ENCODE measurements at places on chromosomes 1 and 21.

- H3K27me3 ChIP-seq = peaks cover 96% of the 10 kb centered on the region
- no peak overlapping the region for H3K27ac ChIP-seq
- H3K4me1 ChIP-seq = peaks cover 4% of the 10 kb centered on the region
- H3K4me3 ChIP-seq = no peak overlapping the region
- peak; percentile 31 for DNase-seq
Observed at GRCh38 chr1:75130865-75131564, 3.2 kb upstream of the LHX8 start.

- H3K27ac ChIP-seq = no peak overlapping the region
- no peaks in the 10 kb centered on the region for H3K27me3 ChIP-seq
- no peak overlapping the region for H3K4me3 ChIP-seq
- H3K36me3 ChIP-seq = no peaks in the 10 kb centered on the region
Observed at GRCh38 chr1:41101076-41101475, 79.6 kb upstream of the SLFNL1 start.

DNA sequence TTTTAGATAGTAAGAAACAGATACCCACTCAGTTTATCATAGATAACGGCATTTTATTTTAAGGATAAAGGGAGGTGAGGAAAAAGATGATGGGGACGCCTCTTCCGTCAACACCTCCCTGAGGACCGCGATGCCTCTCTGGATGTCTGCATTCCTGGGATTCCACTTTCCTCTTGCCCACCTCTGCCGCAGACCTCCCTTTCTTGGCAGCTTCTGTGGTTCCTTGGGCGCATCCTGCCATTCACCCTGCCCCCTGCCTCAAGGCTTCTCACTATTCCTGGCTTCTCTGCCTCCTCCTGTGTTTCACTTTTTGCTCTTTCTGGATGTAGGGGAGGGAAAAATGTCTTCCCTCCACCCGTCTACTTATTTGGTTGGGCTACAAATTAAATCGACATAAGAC lies 19.9 kb downstream of the HUNK start:
- H3K4me1 ChIP-seq = peaks cover 11% of the 10 kb centered on the region
- H3K36me3 ChIP-seq = no peaks in the 10 kb centered on the region
- H3K4me3 ChIP-seq = no peak overlapping the region
- H3K27me3 ChIP-seq = no peaks in the 10 kb centered on the region

DNA sequence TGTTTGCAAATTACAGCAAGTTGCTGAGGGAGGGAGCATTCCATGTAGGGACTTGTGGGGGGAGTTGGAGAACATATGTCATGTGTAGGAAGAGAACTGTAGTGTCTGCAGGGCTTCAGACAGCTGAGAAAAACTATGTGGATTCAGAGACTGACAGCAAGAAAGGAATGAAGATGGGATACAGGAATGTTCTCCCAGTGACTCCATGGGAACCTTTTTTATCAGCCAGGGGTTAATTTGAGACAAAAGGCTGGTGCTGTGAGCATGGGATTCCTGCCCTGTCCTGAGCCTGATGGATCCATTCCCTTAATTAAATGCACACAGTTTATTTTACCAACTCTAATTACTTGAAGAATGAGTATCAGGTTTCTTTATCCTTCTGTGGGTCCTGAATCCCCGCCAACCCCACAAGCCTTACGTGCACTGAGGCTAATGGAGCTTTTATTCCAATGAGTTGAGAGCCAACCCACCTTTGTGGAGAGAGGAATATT lies 26.5 kb upstream of the PLXNA2 start:
- H3K27ac ChIP-seq = no peak overlapping the region
- H3K27me3 ChIP-seq = no peaks in the 10 kb centered on the region
- no peaks in the 10 kb centered on the region for H3K36me3 ChIP-seq
- no peak overlapping the region for H3K4me3 ChIP-seq
- DNase-seq = peak; percentile 36

- H3K27ac ChIP-seq = no peak overlapping the region
- H3K4me3 ChIP-seq = no peak overlapping the region
- no peaks in the 10 kb centered on the region for H3K4me1 ChIP-seq
- DNase-seq = no peak
- no peaks in the 10 kb centered on the region for H3K36me3 ChIP-seq
Observed at GRCh38 chr21:19900149-19900548, 1098.1 kb upstream of the NCAM2 start.

DNA sequence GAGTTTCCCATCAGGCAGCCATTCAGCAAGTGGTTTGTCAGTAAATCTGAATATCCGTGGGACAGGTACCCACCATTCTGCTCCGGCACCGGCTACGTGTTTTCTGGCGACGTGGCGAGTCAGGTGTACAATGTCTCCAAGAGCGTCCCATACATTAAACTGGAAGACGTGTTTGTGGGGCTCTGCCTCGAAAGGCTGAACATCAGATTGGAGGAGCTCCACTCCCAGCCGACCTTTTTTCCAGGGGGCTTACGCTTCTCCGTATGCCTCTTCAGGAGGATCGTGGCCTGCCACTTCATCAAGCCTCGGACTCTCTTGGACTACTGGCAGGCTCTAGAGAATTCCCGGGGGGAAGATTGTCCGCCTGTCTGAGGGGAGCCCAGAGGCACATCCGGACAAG lies 48.4 kb downstream of the B3GALT5 start:
- no peaks in the 10 kb centered on the region for H3K4me1 ChIP-seq
- DNase-seq = no peak
- H3K27ac ChIP-seq = no peak overlapping the region
- no peak overlapping the region for H3K4me3 ChIP-seq

DNA sequence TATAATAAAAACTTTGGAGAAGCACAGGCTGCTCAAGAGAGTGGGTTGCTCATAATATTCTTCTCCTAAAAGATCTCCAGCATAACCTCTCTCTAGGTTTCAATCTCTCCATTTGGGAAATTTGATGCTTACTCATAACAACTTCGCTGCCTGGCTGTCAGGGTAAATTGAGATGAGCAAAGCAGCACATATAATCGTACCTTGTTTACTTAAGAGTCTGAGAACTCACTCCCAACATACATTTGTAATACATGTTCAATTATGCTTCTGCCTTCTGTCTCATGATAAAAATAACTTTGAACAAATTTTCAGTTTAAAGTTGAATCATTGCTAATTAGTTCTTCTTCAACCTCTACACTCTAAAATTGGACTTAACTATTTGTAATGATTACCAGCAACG lies 68.9 kb downstream of the DUSP10 start:
- no peaks in the 10 kb centered on the region for H3K4me1 ChIP-seq
- no peak overlapping the region for H3K4me3 ChIP-seq
- H3K27me3 ChIP-seq = no peaks in the 10 kb centered on the region
- no peak for DNase-seq

DNA sequence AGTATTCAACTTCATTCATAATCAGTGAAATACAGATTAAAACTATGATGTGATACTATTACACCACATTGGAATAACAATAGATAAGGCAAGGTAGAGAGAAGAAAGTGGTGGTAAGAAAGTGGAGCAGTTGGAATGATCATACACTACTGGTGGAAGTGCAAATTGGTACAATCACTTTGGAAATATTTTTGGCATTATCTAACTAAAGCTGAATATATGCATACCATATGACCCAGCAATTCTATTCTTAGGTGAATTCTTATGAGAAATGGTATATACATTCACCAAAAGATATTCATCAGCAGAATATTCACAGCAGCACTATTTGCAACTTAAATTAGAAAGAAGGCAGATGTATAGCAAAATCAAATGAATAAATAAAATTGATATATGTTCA lies 21.4 kb upstream of the PTPRC start:
- H3K27me3 ChIP-seq = no peaks in the 10 kb centered on the region
- no peak overlapping the region for H3K27ac ChIP-seq
- H3K4me3 ChIP-seq = no peak overlapping the region
- no peaks in the 10 kb centered on the region for H3K36me3 ChIP-seq
- no peak for DNase-seq

DNA sequence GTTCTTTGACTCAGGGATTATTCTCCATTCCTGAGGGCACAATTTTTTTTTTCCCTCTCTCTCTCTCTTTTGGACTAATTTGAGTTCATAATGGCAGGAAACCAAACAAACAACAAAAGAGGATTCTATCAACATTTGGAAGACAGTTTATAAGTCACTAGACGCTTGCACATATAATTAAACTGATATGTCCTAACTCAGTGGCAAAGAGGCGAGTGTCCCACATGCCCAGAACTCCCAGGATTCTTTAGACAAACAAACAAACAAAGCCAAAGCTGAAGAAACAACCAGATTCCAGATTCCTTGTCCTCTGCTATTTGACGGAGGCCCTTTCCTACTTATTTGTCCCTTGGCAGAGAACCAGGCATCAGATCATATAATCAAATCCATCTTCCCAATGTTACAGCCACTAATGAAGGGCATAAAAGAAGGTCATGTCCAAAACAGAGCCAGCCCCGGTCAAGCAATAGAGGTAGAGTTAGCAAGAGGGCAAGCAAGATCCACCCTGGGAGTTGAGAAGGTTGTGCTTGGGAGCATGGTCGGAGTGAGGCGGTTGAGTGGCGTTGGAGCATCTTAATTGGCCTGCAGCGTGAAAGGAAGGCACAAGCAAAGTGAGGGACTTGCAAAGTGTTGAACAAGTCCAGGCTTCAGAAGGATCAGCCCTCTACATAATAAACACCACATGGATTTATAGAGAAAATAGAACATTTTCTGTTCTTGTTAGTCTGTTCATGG lies 30.3 kb downstream of the ZNF362 start:
- no peak for DNase-seq
- no peaks in the 10 kb centered on the region for H3K27me3 ChIP-seq
- H3K4me1 ChIP-seq = peaks cover 11% of the 10 kb centered on the region
- H3K27ac ChIP-seq = no peak overlapping the region
- H3K4me3 ChIP-seq = no peak overlapping the region

- DNase-seq = no peak
- H3K4me3 ChIP-seq = no peak overlapping the region
- peaks cover 58% of the 10 kb centered on the region for H3K36me3 ChIP-seq
- H3K27ac ChIP-seq = no peak overlapping the region
- H3K27me3 ChIP-seq = no peaks in the 10 kb centered on the region
Observed at GRCh38 chr1:15727866-15728534, 8.1 kb upstream of the SLC25A34 start.

DNA sequence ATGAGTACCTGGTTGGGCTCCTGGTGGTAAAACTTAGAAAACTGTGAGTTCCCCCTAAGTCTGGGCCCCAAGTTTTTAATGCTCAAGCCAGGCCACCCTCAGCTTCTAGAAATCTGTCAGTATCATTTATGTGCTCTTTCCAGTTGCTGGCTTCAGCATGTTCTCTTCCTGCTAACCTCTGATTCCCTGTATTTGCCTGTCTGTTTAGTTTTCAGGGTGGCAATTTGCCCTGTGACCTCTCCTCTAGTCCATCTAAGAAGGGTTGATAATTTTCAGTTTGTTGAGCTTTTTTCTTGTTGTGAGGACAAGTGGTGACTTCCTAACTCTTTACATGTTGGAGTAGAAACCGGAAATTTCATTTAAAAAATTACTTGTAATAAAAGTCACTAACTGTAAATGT lies 16.0 kb upstream of the S100A10 start:
- H3K4me1 ChIP-seq = no peaks in the 10 kb centered on the region
- H3K27me3 ChIP-seq = no peaks in the 10 kb centered on the region
- H3K27ac ChIP-seq = no peak overlapping the region
- DNase-seq = no peak
- H3K36me3 ChIP-seq = no peaks in the 10 kb centered on the region

- no peaks in the 10 kb centered on the region for H3K4me1 ChIP-seq
- H3K36me3 ChIP-seq = no peaks in the 10 kb centered on the region
- no peak overlapping the region for H3K4me3 ChIP-seq
- no peak overlapping the region for H3K27ac ChIP-seq
- DNase-seq = no peak
- no peaks in the 10 kb centered on the region for H3K27me3 ChIP-seq
Observed at GRCh38 chr1:182601416-182601786, 2.8 kb downstream of the RGS16 start.

- peaks cover 10% of the 10 kb centered on the region for H3K36me3 ChIP-seq
- H3K4me3 ChIP-seq = no peak overlapping the region
- peak overlapping the region; percentile 40 for H3K27ac ChIP-seq
- no peaks in the 10 kb centered on the region for H3K27me3 ChIP-seq
Observed at GRCh38 chr1:36366091-36366661, 19.5 kb downstream of the STK40 start.

DNA sequence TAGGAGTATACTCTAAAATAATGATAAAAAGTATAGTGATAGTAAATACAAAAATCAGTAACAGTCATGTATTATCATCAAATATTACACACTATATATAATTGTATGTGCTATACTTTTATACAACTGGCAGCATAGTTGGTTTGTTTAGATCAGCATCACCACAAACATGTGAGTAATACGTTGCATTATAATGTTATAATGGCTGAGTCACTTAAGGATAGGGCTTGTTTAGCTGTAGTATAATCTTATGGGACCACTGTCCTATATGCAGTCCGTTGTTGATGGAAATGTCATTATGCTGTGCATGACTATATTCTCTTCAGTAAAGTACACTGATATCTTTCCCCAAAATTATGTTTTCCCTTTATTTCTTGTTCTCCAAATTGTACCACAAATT lies 92.8 kb downstream of the LYPLAL1 start:
- no peak overlapping the region for H3K27ac ChIP-seq
- no peaks in the 10 kb centered on the region for H3K27me3 ChIP-seq

- H3K4me3 ChIP-seq = no peak overlapping the region
- DNase-seq = no peak
- H3K4me1 ChIP-seq = no peaks in the 10 kb centered on the region
- H3K27me3 ChIP-seq = no peaks in the 10 kb centered on the region
- H3K36me3 ChIP-seq = no peaks in the 10 kb centered on the region
- H3K27ac ChIP-seq = no peak overlapping the region
Observed at GRCh38 chr1:30403061-30403645, 320.2 kb downstream of the MATN1 start.

DNA sequence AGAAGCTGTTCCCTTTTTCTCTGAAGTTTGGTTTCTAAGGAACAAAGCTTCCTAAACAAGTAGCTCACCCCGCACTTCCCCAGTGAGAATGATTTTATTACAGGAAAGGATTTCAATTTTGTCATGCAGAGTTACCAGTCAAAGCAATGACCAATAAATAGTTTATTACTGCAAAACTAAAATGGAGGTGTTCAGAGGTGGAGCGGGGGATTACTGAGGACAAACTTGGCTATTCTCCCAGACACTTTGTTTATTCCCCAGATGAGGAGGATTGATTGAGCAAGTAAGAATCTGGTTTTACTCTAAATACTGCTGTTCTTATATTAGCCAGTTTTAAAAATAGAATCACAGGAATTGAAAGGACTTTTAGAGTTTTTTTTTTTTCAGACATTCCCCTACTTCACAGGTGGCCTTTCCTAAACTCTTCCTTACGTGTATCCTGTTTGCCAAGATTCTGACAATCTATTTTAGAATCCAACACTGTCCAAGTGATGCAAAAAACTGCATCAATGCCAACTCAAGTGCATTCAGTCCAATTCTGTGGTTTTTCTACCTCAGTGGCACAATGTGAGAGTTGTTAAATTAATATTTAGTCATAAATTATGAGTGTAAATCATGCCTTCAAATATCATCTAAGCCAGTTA lies 136.1 kb downstream of the TNFSF18 start:
- no peaks in the 10 kb centered on the region for H3K4me1 ChIP-seq
- H3K27ac ChIP-seq = no peak overlapping the region
- H3K36me3 ChIP-seq = no peaks in the 10 kb centered on the region
- no peak for DNase-seq

- no peak for DNase-seq
- no peak overlapping the region for H3K27ac ChIP-seq
- H3K4me3 ChIP-seq = no peak overlapping the region
- H3K36me3 ChIP-seq = no peaks in the 10 kb centered on the region
- H3K4me1 ChIP-seq = no peaks in the 10 kb centered on the region
- no peaks in the 10 kb centered on the region for H3K27me3 ChIP-seq
Observed at GRCh38 chr1:194931166-194931565, 1677.1 kb downstream of the KCNT2 start.
